ENCODE measurements at places on chromosomes 12 and 14.

DNA sequence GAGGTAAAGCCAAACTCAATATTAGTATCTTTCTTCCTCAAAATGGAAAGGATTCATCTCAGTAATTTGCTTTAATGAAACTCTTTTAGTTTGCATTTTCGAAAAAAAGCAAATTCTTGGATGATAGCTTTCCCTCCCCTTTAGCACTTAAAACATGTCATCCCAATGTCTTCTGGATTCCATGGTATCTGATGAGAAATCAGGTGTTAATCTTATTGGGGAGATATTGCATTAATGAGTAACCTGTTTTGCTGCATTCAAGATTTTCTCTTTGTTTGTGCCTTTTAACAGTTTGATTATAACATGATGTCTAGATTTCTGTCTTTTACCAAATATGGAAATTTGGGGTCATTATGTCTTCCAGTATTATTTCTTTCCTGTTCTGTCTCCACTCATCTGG lies 405.1 kb upstream of the FOXG1 start:
- DNase-seq = no peak

- DNase-seq = no peak
Measured at GRCh38 chr12:108371801-108372344, 32.8 kb upstream of the CMKLR1 start.

DNA sequence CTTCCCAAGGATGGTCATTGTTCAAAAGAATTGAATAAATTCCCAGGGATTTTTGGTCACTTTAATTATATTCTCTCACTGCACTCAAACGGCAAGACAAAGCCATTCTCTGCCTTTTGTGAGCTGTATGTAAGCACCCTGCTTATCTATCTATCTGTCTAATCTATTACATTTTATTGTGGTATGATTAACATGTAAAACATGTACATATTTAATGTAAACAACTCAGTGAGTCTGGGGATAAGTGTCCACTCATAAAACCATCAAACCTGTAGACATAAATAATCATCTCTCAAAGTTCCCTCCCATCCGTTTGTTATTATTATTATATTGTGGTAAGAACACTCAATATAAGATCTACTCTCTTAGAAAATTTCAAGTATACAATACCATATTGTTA lies 167.1 kb downstream of the CAND1 start:
- DNase-seq = no peak

GRCh38 chr12:40469736-40470135 lies 222.5 kb upstream of the CNTN1 start:
- no peak for DNase-seq

DNA sequence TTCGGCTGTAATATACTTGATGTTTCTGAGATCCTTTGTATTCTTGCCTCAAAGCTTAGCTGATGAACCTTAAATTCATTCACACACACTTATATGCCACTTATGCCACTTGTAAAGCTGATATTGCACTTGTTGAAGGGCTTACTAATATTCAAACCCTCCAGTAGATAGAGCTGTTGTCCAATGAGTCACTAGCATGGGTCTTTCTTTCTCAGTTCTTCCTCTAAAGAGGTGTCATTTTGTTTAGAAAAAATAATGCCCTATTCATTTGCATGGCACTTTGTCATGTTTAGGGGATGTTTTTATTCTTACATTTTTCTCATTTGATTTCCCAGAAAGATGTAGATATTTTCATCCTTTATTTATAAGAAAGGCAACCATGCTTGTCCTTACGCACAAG lies 56.4 kb downstream of the MON2 start:
- no peak for DNase-seq

- no peak for DNase-seq
Measured at GRCh38 chr14:102528431-102529170, 19.0 kb upstream of the ANKRD9 start.

- no peak for DNase-seq
Measured at GRCh38 chr12:3622021-3622821, 130.7 kb downstream of the CRACR2A start.

DNA sequence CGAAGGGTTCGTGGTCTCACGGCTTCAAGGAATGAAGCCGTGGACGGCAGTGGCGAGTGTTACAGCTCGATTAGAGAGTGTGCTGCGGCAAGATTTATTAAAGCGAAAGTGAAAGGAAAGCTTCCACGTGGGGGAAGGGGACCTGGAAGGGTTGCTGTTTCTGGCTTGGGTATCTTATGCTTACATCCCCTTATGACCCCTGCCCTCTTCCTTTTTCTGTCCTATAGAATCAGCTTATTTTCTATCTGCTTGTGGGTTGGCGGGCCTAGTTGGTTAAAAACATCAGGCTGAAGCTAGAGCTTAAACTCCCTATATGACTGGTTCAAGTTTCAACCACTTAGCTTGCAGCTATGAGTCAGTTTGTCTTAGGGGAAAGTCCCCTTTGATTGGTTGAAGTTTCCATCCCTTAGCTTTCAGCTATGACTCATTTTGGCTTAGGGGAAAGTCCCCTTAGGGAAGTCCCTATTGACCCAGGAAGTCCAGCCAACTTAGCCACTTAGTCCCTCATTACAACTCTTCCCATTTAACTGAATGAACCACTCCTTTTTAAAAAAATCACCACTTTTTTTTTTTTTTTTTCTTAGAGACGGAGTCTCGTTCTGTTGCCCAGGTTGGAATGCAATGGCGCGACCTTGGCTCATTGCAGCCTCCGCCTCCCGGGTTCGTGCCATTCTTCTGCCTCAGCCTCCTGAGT lies 1494.7 kb upstream of the TMEM132C start:
- no peak for DNase-seq

GRCh38 chr14:96252323-96252998 lies 3.5 kb upstream of the BDKRB1 start:
- DNase-seq = no peak

Data from stimulated activated CD4-positive, alpha-beta T cell treated with anti-CD3 and anti-CD28 coated beads, Interleukin-1b, Interleukin-23, amount 100 ng/mL, for 1 hour (primary cell).